Activated naive CD4-positive, alpha-beta T cell (primary cell): ENCODE measurements at places on chromosomes 1 and 21.
A peak's percentile ranks its signal among the peaks of the same experiment; 100 is the strongest.

GRCh38 chr1:10402729-10403274 is 3.9 kb downstream of the PGD start:
- no peak for DNase-seq

DNA sequence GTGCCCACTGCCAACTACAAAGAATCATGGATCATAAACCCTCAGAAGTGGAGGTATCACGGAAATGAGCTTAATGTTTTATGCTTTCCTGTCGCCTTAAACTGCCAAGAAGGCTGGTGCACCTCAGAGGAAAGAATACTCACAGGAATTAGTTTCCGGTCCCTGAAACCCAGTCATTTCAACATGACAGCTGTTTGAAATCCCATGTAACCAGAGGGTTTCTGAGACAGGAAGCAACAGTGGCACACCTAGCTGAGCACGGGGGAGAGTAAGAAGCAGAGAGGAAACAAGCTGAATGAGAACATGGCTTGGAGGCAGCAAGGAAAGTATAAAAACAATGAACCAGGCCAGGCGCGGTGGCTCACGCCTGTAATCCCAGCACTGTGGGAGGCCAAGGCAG is 3.9 kb downstream of the JAK1 start:
- no peak for DNase-seq

DNA sequence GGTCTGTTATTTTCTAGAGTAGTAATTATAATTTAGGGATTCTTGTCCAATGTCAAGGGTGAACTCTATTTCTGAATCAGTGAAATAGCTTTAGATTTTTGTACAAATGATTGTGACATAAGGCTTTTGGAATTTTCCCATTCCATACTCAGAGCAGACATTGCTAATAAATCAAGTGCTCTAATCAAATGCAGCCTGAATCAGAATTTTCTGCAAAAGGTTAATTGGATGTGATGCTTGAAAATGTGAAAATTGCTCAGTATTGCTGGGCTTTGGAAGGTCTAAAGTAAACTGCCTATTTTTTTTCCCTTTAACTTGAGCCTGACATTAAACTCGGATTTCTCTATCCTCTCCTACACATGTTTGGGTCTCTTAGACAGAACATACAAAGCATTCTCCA is 23.2 kb downstream of the SGIP1 start:
- DNase-seq, result no peak

DNA sequence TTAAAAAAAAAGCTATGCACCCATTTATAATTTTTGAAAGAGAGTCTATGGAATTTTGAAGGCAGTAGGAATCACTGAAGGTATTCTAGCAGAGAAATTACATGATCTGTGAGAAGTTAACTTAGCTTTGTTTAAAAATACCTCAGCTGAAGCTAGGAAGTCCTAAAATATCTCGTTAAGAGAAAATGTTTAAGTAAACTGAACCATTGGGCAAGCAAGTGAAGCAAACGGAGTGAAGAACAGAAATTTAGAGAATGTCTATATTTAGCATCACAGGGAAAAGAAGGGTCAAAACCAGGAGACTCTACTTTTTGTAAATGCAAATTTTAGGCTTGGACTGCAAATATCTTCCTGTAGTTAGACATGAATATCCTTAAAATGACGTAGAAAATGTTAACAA is 230.8 kb downstream of the HMCN1 start:
- no peak for DNase-seq

DNA sequence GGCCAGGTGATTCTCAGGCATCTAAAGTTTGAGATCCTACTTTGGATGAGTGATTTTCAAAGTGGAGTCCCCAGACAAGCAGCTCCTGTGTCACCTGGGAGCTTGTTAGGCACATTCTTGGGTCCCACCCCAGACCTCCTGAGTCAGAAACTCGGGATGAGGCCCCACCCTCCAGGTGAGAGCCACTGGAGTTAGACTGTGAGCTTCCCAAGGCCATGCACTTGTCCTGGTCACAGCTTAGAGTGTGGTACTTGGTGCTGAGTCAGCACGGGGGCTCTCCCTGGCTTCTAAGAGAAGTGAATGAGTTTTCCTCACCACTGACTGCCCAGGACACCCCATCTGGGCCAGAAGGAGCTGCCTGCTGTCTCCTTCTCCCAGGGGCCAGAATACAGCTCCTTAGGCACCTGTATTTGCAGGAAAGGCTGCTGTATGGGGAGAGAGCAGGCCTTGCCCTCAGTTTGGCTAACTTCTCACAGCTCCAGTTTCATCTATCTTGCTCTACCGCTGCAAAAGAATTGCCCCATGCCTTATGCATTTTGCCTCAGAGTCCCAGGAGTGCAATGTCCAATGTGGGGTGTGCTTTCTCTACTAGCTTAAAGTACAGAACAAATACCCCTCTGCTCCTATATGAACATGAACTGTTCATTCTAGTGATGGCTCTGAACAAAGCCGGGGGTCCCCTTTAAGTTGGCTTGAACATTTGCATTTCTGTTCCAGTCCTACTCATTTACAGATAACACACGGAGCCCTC is 98.1 kb downstream of the PSMG1 start:
- no peak for DNase-seq

DNA sequence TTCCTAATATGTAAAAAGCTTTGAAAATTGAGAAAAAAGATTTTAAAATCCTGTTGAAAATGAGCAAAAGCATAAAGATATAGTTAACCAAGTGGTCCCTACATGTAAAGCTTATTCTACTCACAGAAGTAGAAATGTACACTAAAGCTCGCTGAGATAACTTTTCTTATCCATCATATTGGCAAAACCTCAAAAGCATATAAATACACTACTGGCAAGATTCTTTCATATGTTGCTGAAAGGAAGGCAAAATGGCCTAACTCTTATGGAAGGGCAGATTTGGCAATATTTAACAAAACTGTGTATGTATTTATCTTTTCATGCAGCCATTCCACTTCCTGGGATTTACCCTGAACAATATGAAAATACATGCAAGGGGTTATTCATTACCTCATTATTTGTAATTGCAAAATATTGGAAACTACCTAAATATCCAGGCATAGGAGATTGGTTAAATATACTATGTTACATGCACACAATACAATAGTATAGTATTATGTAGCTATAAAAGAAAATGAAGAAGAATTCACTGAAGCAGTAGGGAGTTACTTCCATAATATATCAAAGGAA is 43.2 kb upstream of the LYPLAL1 start:
- no peak for DNase-seq

DNA sequence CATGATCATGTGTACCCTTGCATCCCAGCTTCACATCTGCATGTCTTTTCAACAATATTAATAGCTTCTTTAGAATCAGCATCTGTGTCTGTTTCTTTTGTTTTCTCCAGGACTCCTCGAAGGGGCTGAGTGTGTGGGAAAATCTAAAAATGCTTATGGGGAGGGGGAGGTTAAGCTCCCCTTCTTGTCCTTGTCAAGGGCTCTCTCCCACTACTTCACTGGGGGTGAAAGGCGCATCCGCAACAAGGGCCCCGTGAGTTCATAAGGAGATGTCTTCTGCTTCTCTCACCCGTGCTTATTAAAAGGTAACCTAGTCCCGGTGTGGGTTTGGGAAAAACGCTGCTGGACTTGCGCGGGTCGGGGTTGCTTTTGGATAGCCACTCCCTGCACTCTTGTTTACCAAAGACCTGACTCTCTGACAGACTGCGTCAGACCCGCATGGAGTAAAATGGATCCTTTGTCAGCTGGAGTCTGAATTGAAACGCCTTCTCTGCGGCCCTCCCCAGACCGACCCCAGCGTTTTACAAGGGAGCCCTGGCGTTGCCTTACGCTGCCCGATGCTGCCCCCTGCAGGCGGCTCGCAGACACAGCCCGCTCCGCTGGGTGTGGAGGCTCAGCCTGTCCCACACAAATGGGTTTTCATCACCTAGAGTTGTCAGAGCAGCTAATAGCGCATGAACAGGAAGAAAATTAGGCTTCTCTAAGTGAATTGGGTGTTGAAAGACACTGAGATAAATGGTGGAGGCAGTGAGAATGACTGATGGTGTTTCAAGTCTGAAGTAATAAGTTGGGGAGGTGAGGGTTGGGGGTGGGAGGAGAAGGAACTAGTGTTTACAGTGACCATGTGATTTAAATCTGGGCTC is 53.8 kb downstream of the IER5 start:
- peak; percentile 87 for DNase-seq

- DNase-seq, result no peak
Measured at GRCh38 chr21:25509862-25510261, 97.4 kb downstream of the MRPL39 start.

DNA sequence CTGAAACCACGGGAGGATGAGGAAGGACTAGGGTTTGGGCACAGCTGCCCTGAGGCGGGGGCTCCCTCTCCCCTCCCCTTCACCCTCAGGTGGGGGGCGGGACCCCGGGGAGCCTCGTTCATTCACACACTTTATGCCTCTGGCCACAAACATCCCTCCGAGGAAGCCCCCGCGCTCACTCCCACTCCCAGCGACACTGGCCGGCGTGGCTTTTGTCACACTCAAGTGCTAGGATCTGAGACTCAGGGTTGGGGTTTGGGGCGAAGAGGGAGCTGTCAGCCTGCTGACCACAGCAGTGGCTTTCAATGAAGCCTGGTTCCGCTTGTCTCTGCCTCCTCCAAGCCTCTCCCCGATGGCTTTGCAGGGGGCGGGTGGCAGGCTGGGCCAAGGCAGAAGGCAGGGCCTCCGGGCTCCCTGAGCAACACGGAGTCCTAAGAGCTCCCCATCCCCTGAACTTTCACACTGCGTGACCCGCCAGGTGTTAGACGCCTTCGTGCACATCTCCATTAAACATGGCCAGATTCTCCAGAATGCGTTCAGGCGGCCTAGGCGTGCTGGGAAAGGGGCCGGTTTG is 178.1 kb downstream of the NPHP4 start:
- DNase-seq, result no peak

DNA sequence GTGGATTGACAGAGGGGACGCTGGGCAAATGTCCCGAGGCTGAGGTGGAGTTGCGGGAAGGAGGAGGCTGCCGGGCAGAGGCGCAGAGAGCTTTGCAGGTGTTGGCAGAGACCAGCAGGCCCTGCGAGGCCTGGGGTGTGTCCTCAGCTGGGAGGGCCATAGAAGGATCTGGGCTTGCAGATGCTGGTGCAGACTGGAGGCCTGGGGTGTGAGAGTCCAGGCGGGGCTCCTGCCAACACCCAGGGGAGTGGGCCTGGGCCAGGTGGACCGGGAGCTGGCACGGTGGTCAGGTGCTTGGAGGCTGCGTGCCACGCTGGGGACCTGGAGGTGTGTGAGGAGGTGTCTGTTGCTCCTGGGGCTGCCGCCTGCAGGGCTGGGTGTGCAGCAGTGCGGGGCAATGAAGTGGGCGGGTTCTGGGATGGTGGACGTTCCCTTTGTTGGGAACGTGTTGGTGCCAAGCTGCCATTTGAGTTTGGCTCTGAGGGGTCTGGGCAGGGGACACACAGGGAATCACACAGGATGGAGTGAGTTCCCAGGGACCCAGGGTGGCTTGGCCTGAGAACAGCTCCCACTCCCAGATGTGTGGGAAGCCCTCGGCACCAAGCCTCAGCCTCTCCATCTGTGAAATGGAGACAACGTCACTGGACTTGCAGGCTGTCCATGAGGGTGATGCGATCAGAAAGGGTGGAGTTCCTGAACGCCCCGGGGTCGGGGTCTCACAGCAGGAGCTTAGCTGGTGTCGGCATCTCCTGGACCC is 39.9 kb upstream of the POFUT2 start:
- DNase-seq, result no peak

DNA sequence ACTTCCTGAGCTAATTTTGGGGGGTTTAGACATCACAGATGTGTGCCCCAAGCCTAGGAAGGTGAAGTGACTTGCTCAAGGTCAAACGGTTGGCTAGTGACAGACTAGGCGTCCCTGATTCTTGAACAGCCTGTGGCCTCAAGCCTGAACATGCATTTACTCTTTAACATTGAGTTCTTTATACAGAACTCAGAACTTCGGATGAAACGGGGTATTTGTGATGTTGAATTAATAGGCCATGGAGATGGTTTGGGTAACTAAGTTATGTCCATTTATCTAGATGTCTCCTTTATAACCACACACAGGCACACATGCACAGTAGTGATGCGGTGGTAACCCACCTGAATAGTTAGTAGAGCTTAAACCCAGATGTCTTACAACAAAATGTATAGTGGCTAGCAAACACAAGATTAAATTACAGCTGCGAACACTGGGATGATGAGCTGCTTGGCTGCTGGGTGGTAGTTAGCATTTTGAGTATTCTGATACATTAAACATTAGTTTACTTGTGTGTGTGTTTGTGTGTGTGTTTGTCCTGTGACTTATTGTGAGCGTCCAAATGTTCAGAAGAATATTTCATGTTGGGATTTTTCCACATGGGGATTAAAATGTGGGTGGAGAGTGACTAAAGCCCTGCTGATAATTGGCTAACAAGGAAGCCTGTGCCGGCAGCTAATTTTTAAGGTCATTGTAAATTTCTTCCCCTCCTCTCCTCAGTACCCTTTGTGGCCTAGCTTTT is 2.3 kb downstream of the ATP1A1 start:
- no peak for DNase-seq

DNA sequence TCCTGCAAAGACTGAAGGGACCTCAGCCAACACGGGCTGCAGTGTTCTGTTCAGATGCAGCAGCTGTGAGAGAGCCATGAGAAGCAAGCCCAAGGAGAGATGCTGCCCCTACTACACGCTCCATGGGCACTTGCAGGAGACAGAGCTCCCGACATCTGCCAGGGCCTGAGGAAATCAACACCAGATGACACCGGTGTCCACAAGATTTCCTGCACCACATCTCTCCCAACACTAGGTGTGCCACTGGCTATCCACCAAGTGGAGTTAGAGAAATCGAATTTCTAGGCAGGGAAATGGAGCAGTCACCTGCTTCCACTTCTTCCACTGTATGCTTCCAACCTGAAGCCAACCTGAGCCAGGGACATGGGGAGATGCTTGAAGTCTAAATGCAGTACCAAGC is 445.3 kb downstream of the RWDD3 start:
- DNase-seq, result no peak

- no peak for DNase-seq
Measured at GRCh38 chr1:24904731-24905354, 25.2 kb downstream of the RUNX3 start.

- no peak for DNase-seq
Measured at GRCh38 chr1:87878873-87879272, 550.2 kb downstream of the LMO4 start.

GRCh38 chr1:150613061-150613920 is 16.1 kb downstream of the ENSA start:
- DNase-seq, result no peak

DNA sequence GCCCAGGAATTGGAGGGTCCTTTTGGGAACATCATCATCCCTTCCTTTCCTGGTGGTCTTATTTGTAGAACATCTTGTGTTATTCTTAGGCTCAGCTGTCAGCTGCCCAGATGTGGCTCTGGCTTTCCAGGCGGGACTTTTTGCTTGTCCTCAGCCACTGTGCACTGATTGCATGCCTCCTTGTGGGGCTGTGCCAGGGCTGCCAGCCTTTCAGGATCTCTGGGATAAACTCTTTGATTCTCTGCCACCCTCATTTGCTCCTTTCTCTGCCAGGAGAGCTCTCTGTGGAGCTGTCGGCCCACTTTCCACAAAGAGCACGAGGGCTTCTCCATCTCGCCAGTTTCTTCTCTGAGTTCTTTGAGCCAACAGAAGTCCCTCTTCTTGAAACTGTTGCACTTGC is 63.1 kb downstream of the PTPRU start:
- no peak for DNase-seq

- DNase-seq, result no peak
Measured at GRCh38 chr1:167210966-167211674, 9.6 kb upstream of the POU2F1 start.
